Fibroblast of skin of right quadriceps (primary cell): ENCODE measurements at places on chromosomes 16 and 17.

DNA sequence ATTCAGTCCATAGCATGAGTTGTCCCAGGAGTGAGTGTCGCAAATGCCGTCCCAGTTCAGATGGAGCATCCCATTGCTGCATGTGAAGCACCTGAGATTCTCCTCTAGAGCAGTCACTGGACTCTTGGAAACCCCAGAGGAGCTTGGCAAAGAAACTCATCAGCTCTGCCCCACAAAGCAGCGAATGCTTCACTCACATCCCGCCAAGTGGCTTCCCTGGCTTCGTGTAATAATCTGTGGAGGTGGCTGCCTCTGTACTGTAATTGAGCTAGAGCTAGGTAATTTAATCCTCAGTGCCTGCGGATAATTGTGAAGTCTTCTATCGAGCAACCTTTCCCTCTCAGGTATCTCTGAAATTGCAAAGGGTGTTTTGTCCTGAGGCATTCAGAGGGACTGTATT is 107.1 kb downstream of the SNX29 start:
- DNase-seq, result no peak

GRCh38 chr16:69762814-69763598 is 874 bp downstream of the WWP2 start:
- no peak for DNase-seq

DNA sequence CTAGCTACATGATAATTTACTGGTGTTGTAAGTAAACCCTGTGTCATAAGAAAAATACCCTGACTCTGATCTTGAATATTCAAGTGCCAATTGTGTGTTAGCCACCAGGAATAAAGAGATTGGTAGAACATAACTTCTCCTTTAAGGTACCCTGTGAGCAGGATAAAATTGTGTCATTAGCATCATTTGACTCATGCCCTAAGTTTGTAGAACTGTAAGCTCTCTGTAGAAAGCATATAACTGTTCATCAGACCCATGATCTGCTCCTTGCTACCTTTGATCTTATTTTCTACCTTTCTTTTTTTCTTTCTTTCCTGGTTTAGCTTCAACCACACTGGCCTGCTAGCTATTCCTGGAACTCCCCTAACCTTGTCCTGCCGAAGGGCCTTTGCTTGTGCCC is 35.8 kb downstream of the PTRH2 start:
- no peak for DNase-seq

DNA sequence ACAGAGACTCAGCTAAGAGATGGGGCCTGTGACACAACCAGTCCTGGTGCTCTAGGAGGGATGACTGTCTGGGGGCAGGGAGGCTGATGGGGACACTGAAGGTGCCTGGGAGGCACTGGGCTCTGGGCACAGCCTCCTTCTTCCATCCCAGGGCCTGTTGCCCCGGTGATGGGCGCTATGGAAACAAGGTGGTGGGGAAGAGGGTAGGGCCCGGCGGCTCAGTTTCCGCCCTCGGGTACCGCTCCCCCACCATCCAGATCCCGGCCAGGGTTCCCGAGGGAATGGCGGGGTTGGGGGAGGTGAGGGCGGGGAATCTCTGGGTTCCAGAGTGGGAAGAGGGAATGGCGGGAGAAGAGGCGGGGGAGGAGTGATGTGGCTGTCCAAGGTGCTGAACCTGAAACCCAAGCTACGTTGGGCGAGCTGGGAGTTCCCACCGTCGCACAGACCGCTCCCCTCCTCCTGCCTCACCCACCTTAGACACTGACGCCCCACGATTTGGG is 981 bp downstream of the KCNH4 start:
- DNase-seq, result peak; percentile 38

DNA sequence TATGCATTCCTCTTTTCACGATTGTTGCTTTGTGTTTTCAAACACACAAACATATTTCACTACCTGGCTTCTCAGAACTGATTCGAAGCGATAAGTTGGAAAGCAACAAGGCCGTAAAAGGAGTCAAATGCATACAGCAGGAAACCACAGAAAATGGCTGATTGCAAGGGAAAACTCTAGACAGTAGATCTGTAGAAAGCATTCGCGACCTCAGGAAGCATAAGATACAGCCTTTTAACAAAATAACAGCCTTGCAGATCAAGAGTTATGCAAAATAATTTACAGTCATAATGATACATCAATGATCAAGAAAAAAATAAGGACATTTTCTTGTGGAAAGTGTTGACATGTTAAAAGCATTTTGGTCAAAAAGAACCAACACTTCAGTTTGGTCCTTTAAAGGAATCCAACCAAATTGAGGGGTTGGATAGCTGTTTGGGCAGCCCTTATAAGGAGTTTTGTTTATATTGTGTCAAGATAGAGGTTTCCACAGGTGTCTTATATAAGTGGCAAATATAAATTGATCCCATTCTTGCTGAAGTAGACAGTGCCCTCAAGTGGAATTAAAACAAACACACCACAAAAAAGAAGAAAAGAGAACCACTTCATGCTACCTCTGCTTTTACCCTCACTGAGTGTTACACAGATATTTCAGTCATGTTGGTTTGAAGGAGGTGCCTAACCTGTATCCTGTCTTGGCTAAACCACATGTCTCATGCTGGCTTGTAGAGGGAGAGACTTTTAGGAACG is 5.5 kb downstream of the CYLD start:
- DNase-seq, result no peak

DNA sequence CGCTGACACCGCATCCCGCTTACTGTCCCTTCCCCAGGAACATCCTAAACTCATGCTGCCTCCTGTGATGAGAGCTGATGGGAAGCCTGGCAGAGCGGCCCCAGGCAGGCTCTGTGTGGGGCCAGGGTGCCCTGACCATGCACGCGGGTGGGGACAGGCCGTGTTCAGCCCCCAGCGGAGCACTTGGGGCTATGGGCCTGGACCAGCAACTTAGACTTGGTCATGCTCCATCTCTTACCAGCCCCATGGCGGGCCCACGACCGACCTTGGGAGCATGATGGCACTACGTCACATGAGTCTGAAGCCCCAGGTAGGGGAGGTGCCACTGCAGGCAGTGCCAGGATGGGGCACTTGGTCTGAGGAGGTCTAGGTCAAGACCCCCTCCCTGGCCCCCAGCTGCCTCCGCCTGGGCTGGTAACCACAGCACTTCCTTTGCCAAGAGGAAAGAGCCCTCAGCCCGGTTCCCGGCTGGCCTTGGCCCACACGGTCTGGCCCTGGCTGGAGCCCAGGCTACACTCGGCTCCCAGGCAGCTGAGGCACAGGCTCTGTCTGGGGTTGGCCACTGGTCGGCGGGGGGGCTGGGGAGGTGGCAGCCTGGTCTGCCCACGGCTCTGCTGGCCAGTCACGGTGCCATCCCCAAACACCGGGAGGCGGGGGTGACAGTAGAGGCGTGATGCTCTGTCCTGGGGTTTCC is 25.7 kb downstream of the BAHCC1 start:
- no peak for DNase-seq

- no peak for DNase-seq
Observed at GRCh38 chr17:75504347-75505151, 10.8 kb downstream of the CASKIN2 start.
